Aorta (tissue), 5 donors: ENCODE measurements at places on chromosomes 3 and 15. TPM values are rescaled to one million over a fixed set of nuclear protein-coding genes. Genes with fewer than 3 reads are reported as not detected.

HMCES gene
- 31.9 TPM for total RNA-seq

DNA sequence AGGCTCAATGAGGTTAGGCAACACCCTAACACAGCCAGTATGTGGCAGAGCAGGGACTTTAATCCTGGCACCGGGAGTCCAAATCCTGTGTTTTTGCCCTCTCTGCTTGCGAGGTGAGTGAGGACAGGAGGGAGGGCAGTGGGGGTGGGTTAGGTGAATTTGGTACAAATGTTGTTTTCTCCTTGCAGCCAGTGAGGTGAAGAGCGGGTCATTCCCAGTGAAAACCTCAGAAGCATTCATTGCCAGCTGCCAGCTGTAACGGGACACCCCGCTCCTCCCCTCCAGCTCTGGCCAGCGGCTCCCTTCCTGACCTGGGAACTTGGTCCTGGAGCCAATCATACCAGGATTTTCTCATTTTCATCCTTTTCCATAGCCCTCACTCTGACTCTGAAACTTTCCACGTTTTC is 45.7 kb upstream of the RAB6B start:
- no peak overlapping the region for H3K4me3 ChIP-seq
- H3K27ac ChIP-seq, result no peak overlapping the region
- no peaks in the 10 kb centered on the region for H3K36me3 ChIP-seq

DNA sequence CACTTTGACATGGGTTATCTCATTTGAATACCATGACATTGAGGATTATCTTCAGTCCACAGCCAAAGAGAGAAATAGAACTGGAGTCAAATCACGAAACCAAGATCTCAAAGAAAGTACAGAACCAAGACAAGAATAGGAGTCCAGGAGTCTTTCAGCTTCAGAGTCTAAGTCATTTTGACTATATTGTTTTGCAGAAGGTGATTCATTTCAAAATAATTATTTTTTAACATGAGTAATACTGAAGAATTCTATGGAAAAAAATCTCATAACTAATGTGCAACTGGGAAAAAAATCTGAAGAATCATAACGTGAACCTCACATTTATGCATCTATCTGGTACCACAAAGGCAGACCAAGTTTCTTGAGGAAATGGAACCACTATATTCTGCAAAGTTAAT is 60.3 kb downstream of the UBE3A start:
- H3K4me3 ChIP-seq, result no peak overlapping the region
- peaks cover 3% of the 10 kb centered on the region for H3K4me1 ChIP-seq
- H3K27ac ChIP-seq, result no peak overlapping the region
- no peaks in the 10 kb centered on the region for H3K36me3 ChIP-seq

DNA sequence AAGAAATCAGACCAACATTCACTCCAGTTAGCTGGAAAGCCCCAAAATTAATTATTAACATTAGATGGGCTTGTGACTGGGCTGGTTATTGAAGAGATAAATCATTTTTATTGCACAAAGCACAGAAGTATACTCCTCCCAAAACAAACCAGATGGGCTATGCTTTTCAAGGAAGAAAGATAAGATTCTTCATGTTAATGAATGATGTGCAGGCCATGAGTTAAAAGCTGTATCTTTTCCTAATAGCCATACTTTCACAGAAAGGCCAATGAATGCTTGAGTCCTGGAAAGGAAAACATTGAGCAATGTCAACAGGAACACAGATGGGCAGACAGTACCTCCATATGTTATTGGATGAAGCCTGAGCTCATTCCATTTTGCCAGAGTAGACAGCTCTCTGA is 55.4 kb downstream of the OCA2 start:
- H3K36me3 ChIP-seq, result no peaks in the 10 kb centered on the region
- no peaks in the 10 kb centered on the region for H3K27me3 ChIP-seq
- no peak overlapping the region for H3K4me3 ChIP-seq
- no peak overlapping the region for H3K27ac ChIP-seq

DNA sequence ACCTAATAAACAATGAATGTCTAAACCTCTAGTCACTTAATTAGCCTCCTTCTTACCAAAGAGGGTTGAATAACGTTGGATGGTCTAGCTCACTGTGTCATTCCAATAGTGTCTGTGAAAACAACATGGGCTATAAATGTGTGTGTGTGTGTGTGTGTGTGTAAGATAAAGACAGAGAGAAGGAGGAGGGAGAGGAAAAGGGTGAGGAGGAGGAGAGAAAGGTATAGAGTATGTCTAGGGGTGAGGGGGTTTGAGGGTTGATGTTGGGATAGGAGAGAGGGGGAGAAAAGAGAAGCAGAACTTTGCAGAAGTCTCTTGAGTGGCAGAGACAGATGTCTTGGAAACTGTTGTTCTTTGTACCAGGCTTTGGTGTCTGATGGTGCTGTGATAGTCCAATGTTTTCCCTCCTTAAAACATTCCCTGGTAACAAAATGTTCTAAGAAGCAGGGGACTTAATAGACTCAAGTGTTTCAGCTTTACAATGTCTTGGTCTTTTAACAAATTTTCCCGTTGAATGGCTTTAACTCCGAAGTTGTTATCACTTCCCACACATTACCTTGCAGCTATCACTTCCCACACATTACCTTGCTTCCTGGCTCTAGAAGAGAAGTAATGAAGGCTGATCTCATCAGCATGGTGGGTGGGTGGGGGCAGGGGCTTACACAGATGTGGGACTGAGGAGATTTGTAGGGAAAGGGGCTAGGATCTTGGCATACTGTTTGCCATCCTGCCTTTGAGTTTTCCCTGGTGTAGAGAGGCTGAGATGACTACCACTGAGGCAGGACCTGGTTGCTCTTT is 57.8 kb upstream of the ETV5 start:
- peaks cover 1% of the 10 kb centered on the region for H3K4me1 ChIP-seq
- no peak for DNase-seq
- H3K4me3 ChIP-seq, result no peak overlapping the region
